ENCODE measurements at places on chromosomes 13 and 19.

DNA sequence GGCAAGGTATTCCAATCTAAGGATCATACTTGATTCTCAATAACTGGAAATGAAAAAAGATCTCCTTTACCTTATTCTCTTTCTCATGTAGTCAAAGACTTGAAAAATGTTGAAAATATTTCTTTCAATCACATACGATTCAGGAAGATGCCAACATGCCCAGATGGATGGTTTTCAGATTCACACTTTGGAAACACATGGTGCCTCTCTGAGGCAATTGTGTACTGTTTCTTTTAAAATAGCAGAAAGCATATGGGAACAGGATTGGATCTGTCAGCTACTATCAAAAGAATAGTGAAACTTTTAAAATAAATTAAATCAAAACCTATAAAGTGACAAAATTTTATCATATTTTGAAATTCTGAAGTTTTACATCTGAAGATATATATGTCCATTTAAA is 222.4 kb downstream of the SPRY2 start:
- DNase-seq: no peak

DNA sequence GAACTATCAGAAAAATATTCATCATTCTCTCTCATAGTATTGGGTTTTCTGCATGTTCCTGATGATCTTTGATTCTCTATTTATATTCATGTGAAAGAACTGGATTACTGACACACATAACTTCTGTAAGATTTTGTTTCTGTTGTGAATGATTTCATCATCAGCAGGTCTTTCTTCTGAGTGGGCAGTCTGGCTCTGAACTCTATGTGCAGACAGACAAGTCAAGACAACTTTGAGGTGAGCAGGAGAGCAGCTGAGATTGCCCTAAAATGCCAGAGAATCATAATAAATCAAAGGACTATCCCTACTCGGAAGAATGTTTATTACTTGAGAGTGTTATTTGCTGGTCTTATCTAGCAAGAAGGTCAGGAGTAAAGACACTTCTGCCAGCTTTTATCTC is 652.1 kb upstream of the GPC6 start:
- DNase-seq: no peak

DNA sequence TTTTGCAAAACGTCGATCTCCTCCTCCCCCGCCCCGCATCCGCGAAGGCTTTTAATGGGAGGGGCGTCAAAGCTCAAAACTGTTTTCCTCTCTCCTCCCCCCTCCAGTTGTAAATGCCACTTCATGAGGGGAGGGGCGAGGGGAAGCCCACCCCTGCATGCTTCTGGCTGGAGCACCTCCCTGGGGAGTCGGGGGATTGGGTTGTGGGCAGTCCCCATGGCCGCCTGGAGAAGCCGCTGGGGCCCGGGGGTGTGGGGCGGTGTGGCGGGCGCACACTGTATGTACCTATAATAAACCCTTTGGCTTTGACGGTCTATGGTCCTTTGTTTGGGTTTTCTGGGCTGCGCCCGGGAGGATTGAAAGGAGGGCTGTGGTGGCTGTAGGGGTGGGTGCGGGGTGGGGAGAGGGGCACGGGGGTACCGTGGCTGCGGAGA is 505 bp upstream of the SHKBP1 start:
- DNase-seq: no peak

GRCh38 chr13:95948656-95949055 is 104.5 kb downstream of the UGGT2 start:
- DNase-seq: no peak

DNA sequence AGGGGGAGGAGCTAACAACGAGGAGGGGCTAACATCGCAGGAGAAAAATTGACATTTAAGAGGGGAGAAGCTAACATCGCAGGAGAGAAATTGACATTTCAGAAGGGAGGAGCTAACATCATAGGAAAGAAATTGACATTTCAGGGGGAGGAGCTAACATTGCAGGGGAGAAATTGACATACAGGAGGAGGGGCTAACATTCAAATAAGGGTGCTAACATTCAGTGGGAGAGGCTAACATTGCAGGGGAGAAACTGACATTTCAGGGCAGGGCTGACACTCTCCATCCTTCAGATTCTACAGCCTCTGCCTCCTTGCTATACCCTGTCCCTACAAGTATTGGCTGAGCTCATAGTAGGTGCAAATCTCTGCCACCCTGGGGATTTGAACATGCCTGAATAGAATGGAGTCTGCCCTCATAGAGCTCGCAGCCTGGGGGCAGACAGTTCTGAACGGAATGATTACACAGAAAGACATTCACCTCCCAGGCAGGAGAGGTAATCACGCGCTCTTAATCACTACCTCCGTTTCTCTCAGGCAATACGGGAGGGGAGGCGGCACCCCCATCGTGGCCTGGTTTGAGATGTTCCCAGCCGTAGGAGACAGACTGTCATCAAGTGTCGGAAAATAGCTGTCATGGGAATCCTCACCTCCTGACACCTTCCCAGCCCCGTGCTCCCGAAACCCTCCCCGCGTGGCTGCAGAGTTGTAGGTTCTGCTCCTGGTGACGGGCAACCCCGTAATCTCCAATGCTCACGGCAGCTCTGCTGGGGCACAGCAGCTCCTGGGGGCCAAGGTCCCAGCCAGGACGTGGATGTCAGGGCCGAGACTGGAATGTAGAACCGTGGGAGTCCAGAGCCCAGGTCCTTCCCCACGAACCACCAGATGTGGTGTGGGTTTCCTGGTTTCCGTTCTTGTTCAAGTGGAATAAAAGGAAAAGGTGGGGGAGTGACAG is 9.5 kb downstream of the GPR32 start:
- DNase-seq: no peak

DNA sequence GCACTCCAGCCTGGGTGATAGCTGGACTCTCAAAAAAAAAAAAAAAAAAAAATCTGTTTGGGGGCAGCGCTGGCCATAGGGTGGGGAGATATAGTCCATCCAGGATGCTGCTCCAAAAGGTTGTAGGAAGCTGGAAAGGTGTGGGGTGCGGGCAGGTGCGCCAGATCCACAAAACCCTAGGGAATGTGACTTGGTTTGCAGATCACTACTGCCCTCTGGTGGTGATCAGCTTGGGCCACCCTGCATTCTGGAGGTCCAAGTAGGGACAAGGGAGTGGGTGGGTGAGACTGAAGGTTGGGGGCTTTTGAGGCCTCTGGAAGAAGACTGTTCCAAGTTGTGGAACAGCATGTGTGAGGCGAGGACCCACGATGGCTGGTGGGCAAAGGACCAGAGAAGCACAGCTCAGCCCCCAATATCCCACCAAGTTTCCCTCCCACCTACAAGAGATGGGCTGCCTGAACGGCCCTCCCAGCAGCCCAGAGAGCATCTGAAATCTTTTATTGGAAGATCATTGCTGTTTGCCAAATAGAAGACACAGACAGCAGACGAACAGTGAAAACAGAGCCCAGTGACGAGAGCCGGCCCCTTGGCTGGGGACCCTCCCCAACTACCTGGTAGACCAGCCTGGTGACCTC is 10.4 kb upstream of the TYK2 start:
- DNase-seq: peak; percentile 54

- no peak for DNase-seq
Measured at GRCh38 chr19:10653482-10653731, 739 bp upstream of the ILF3 start.

GRCh38 chr13:47148543-47148942 is 251.7 kb upstream of the HTR2A start:
- DNase-seq: no peak

GRCh38 chr13:71274923-71275608 is 591.9 kb downstream of the DACH1 start:
- no peak for DNase-seq

DNA sequence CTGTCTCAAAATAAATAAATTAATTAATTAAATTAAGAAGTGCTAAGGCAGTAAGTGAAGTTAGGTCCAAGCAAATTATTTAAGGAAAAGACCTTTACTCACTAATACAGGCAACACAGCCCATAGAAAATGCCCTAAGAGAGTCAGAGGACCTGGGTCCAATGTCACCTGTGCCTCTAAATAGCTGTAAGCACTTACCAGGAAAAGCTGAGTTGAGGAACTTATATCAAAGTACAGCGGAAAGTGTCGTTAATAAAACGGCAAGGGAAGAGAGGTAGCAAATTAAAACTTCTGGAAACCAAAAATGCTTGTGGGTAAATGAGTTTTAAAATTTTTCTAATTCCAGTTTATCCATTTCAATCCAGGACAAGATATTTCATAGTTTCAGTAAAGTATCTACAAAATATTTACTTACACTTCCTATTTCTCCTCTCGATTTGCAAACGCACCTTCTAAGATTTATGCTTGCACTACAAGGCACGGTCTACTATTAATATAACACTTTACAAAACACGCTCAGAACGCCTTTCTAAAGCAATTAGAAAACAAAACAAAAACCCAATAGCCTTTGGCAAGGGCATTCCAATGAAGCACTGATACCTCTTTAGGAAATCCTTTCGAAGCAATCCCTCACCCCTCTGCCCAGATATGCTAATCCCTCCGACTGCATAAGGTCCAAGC is 963 bp downstream of the VPS36 start:
- no peak for DNase-seq

- no peak for DNase-seq
Measured at GRCh38 chr13:80881495-80881894, 540.6 kb upstream of the SPRY2 start.

DNA sequence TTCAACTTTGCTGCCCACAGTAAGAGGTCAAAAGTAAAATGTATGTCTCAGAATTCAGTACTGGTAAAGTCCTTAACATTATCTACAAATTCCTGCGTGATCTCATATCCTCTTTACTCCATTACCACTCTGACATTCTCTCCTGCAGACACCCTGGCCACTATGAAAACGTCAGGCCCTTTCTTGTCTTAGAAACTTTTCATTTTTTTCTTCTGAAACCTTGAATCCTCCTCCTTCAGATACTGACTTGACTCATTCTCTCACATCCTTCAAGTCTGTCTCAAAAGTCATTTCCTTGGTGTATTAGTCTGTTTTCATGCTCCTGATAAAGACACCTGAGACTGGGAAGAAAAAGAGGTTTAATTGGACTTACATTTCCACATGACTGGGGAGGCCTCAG is 262.3 kb downstream of the POU4F1 start:
- no peak for DNase-seq

DNA sequence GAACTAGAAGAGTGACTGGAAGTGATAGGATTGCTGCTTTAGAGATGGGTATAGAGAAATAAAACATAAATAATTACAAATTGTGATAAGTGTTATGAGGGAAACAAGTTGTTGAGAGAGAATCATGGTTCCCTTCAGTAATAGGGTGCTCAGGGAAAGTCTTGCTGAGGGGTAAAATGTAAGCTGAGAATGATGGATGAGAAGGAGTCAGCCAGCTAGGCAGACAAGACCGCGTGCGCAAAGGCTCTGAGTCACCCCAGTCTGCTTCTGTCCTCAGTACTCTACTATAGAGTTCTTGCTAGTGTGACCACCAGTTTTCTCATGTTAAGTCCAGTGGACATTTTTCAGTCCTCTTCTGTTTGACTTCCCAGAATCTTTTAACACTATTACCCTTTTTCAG is 39.5 kb downstream of the PCCA start:
- DNase-seq: peak; percentile 28

GRCh38 chr19:45151320-45151719 is 9.5 kb downstream of the NKPD1 start:
- DNase-seq: no peak

- DNase-seq: no peak
Measured at GRCh38 chr19:14062558-14062855, 631 bp upstream of the PALM3 start.

GRCh38 chr13:74251778-74252519 is 117.7 kb upstream of the KLF12 start:
- no peak for DNase-seq

DNA sequence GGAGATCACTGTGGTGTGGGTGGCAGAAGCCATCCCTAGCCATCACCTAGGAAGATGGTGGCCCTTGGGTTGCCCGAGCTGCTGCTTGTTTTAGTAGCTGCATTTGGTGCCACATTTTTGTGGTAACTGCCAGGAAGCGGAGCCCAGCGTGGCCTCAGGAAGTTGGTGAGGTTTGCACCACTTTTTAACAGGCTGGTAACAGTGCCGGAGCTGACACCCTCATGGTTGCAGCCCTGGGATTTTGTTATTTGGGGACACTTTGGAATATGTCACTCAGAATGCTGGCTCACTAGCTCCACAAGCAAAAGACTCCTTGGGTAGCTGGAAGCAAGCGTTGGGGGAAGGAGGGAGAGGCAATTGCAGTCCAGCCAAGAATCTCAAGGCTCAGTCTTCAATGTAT is 22.1 kb downstream of the ACTN4 start:
- no peak for DNase-seq

- no peak for DNase-seq
Measured at GRCh38 chr13:38941353-38941945, 49.2 kb downstream of the STOML3 start.

DNA sequence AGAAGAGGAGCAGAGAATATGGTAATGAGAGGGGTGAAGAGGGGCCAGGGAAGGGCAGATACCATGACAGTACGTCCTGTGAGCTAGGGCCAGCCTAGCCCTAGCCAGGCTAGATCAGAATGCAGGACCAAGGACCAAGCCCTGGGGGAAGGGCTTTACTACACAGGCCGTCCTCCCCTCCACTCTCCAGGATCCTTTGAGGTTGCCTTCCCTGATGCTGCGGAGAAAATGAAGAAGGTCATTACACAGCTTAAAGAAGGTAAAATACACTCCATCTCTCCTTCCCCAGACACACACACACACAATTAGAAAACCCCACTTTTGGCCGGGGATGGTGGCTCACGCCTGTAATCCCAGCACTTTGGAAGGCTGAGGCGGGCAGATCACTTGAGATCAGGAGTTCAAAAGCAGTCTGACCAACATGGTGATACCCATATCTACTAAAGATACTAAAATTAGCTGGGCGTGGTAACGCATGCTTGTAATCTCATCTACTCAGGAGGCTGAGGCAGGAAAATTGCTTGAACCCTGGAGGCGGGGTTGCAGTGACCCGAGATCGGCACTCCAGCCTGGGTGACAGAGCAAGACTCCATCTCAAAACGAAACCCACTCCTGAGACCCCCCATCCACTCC is 8.5 kb downstream of the SPACA6 start:
- no peak for DNase-seq

GRCh38 chr13:33994198-33994597 is 176.2 kb downstream of the RFC3 start:
- DNase-seq: peak; percentile 7

DNA sequence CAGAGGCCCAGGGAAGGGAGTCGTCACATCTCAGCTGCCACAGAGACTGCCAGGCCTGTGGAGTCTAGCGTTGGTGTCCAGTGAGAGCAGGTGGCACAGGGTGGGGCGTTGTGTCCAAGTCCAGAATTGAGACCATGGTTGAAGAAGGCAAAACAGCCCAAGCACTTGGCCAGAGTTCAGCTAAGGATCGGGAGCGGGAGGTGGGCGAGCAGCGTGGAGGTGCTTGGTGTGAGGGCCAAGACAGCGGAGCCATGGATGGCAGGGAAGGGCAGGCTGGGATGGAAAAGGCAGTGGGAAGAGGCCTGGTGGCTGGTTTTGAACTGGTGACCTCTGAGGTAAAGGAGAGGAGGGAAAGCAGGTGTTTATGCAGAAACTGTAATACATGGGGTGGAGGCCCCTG is 8.0 kb downstream of the IGFLR1 start:
- DNase-seq: no peak

DNA sequence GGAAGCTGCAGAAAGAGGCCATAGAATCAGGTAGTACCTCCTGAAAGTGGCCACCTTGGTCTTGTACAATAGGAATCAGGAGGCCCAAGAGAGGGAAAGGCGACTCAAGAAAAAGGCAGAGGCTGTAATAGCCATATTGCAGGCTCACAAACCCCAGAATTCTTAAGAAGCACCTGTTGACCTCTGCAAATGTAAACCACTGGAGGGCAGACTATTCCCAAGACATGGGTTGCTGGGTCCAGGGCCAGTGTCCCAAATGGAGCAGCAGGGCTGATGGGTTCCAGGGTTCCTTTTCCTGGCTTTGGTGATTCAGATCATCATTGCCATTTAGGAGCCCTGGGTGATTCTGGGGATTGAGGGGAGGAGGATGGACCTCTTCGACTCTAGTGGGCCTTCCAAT is 167.6 kb downstream of the B3GLCT start:
- no peak for DNase-seq
